ENCODE measurements at places on chromosomes 12 and 14.

DNA sequence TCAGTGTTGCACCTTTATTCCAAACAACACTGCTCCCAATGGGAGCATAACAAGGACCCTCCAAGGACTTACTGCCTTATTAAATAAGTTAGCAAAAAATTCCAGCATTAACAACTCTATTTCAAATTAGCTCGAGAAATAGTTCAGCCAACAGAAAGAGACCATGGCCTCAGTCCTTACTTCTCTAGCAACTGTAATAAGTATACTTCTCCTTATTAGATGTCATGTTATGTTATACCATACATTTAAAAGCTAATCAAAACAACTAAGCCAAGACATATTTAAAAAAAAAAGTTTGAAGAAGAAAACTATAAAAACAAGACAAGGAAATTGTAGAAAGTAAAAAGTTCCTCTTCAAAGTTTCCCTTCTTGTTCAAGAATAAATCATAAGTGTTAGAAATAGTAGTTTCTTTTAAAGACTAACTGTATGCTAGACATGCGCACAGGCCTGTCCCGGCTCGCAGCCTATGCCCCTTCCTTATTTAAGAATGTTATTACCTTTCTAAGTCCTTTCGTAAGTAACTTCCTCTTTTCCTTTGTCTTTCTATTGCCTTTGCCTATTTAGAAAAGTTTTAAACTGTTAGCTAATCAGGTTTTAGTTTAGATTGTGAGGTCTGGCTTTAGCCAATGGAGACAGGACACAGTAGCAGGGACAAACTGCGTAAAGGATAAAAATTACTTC is 68.6 kb downstream of the RESF1 start:
- DNase-seq = no peak

GRCh38 chr12:103858953-103859601 is 18.0 kb upstream of the NT5DC3 start:
- no peak for DNase-seq

GRCh38 chr12:58064666-58065065 is 123.3 kb downstream of the ATP23 start:
- no peak for DNase-seq

DNA sequence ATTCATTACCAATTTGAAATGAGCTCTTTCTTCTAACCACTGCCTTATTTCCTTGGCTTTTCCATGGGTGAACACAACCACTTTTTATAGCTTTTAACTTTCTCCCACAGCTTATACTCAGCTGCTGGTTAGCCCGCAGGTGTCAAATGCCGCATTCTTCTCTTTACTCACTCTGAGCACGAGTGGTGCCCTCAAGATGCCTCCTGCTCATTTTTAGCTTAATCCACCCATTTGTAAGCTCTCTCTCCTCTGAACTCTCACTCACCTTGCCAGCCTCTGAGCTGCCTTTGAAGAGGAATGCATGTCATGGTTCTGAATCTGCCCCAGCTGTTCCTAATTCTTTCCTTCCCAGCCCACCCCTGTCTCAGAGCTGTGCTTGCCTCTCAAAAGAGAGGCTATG is 449.4 kb upstream of the PRICKLE1 start:
- DNase-seq = no peak

- DNase-seq = no peak
Measured at GRCh38 chr12:99092100-99092851, 447.2 kb downstream of the APAF1 start.
